ENCODE measurements at places on chromosomes 12 and 14.

- no peak for DNase-seq
These were observed 201.3 kb upstream of the FOXN3 start for GRCh38 chr14:89618330-89618708.

DNA sequence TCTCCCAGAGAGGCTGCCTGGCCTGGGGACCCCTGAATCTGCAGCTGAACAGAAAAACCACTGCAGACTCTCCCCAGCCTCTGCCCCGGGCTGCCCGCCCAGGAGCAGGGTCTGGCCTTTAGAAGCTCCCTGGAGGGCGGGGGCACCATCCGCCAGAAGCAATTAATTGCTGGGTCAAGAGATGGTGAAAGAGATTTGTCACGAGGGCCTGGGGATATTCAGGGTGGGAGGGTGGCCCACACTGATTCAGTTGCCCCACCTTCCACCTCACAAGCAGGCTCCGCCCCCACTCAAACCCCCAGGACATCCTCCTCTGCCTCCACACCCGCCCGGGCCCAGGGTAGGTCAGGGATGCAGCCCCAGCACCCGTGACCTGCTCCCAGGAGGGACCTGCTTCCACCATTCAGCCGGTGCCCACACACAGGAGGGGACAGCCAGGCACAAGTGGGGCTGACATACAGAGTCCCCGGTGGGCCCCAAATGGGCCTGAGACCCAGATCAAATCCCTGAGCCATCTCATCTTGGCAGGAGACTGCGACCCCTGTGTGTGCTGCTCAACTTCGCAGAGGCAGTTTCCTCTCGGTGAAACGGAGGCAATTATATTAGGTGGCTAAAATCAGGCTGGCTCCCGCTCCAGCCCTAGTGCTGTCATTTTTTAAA lies 23.0 kb downstream of the NCOR2 start:
- DNase-seq = no peak

DNA sequence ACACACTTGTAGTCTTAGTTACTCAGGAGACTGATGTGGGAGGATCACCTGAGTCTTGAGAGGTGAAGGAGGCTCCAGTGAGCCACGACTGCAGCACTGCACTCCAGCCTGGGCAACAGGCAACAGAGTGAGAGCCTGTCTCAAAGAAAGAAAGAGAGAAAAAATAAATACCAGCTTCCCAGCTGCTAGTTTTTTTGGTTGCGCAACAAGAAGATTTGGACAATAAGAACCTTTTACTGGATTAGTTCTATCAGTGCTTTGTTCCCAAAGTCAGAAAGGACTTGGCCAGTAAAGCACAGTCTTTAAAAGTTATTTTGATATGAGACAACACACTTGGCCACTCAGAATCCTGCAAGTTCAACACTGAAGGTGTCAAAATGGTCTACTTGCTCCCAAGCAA lies 768.1 kb upstream of the LRFN5 start:
- DNase-seq = no peak

DNA sequence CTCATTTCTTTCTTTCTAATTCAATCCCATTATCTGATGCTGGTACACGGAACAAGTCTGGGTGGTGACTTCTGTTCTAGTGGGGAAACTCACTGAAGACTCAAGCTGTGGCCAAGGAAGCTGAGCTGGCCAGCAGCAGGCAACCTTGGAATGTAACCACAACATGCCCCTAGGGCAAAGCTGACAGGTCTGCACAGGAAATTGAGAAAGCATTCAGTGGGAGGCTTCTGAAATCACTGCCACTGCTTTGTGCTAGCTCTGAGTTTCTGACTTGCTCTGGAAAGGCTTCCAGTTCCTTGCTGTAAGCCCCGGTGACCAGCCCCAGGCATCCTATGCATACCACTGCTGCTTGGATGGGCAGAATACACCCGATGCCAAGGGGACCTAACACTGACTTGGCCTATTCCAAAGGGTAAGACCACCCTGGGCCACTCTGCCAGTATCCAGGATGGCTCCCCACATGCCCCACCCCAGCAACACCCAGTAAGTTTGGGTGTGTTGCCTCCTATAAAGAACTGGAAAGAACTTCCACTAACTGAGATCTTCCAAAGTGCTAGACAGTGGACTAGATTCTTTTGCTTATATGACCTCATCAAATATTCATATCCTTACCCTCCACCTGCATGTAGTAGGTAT lies 84.5 kb upstream of the CDKN3 start:
- DNase-seq = no peak

DNA sequence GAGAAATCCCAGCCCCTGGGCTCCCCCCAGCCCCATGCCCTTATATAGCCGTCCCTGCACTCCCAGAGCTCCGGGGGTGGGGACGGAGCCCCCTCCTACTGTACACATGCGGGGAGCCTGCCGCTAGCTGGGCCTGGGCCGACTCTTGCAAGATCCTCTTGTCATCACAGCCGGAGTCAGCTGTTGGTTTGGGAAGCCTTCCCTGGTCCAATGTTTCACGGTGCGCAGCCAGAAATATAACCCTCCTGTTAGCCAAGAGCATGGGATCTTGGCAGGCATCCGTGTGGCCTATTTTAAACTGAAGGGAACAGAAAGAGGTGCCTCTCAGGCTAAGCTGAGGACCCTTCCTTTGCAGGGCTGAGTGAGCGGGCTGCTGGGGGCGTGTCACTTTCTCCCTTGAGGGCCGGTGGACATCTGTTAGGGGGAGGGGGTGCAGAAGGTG lies 175.3 kb downstream of the TSPAN9 start:
- DNase-seq = no peak

GRCh38 chr14:93511001-93511400 lies 80.3 kb downstream of the UNC79 start:
- no peak for DNase-seq

DNA sequence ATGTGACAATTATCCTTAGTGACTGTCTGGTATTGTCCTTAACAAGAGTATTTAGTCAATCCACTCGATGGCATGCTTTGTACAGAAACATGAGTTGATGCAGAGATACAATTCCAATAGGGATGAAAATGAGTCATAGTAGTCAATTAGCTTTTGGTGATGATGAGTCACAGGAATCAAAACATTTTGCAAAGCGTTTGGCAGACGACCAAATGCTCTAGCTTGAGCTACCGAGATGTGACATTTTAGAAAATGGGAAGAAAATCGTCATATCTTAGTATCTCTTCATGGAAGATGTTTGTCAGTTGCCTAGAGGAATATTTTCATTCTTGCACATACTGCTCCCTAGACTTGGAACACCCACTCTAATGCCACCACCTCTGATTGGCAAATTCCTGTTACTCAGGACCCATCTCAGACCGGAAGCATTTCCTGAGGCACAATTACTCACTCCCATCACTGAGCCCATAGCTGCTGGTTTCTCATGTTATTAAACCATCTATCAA lies 95.0 kb downstream of the LMNTD1 start:
- no peak for DNase-seq

GRCh38 chr12:65821336-65821735 lies 2.9 kb upstream of the HMGA2 start:
- no peak for DNase-seq

DNA sequence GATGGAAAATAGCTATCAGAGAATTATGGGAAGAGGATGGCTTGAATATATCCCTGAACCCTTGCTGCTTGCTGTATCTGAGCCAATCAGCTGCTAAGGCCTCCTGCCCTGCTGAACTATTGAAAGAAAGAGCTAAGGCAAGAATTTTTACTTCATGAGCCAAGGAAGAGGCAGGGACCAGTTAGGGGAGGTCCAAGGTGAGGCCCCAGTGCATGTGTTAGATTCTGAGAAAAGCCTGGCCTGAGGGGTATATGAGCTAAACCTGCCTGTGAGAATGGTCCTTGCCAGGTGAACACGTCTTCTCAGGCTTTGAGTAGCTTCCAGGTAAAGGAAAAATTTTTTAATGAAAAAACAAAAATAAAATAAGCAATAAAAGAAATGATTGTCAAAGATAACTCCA lies 218.0 kb downstream of the SYT1 start:
- no peak for DNase-seq

DNA sequence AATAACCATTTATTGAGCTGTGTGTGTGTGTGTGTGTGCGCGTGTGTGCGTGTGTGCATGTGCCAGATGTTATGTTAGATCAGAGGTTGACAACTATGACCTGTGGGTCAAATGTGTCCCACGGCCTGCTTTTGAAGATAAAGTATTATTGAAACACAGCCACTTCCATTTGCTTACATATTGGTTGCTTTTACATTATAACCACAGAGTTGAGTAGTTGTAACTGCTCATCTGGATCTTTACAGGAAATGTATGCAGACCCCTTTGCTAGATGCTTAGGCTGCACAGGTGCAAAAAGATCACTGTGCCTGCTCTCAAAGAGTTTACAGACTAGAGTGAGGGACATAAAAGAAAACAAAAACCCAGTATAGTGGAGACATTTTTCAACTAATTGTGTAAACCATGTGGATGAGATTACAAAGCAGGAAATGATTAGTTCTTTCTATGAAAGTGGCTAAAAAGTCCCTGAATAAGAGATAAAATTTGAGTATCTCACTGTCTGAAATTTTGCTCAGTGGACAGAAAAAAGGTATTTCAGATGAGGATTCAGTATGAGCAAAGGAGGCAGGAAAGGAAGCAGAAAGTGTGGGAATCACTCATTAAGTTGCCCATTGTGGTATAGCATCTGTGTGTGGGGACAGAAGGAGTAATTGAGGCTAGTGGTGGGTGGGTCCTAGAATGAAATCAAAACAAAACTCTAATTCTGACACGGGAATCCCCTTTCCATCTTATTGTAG lies 188.4 kb downstream of the PAH start:
- no peak for DNase-seq

DNA sequence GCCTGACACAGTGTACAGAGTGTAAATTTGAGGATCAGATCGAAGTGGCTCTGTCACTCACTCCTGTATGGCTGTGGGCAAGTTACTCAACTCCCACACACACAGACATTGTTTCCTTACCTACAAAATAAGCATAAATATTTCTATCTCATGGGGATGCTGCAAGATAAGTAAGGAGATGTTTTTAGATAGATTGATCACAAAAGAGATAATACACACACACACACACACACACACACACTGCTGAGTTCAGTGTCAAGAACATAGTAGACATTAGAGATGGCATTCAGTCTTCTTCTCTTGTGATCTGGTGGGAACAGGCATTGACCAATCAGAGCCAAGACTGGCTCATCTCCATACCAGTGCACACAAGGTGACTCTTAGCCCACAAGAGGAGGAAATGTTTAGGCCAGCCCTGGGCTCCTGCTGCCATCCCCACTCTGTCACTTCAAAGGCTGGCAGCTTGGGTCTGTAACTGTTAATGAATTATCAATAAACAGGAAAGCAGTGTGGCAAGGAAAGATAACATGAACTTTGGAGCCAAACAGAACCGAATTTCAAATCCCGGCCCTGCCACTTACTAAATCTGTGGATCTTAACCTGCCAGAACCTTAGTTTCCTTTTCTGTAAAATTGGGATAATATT lies 3.4 kb upstream of the RNASE8 start:
- no peak for DNase-seq

DNA sequence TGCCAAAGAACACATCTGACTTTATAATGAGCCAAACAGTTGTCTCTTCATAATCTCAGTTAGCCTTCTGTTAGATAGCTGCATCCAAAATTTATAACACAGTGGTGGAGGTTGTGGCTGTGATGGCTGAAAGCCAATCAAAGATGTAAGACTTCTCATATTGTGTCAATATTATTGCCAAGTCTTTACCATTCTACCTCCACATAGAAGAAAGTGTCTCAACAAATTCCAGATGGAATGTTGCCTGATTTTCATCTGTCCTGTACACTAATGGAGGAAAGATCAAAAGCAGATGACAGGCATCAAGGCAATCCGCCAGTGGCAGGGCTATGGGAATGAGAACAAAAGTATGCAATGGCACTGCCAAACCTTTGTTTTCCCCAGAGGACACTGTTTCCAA lies 813.1 kb upstream of the NOVA1 start:
- no peak for DNase-seq

- no peak for DNase-seq
These were observed 32.6 kb downstream of the JDP2 start for GRCh38 chr14:75460394-75460793.

- DNase-seq = no peak
These were observed 76.5 kb downstream of the EP400 start for GRCh38 chr12:132026061-132026795.

DNA sequence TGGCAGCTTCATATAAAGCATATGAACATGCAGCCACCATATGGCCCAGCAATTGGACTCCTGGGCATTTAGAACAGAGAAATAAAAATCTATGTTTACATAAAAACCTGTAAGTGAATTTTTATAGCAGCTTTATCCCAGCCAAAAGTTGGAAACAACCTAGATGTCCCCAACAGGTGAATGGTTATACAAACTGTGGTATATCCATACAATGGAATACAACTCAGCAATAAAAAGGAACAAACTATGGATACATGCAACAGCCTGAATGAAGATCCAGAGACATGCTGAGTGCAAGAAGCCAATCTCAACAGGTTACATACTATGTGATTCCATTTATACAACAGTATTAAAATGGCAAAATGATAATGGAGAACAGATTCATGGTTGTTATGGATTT lies 3.7 kb downstream of the TMTC1 start:
- no peak for DNase-seq

GRCh38 chr14:73945159-73945670 lies 4.7 kb downstream of the FAM161B start:
- no peak for DNase-seq

DNA sequence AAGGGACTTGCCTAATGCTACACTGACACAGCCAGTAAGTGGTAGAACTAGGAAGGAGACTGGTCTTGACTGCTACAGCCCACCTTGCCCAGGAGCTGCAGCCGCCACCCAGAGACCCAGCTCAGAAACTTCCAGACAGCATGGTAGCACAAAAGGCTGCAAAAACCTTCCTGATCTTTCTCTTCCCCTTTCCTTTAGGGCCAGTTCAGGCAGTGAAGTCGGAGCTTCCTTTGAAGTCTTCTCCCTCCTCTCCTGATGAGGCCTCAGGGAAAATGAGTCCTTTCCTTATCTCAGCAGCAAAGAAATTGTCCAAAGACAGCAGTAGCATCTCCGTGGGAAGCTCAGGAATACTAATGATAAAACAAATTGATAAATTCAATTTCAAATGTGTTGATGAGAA lies 21.0 kb upstream of the CHST11 start:
- no peak for DNase-seq

DNA sequence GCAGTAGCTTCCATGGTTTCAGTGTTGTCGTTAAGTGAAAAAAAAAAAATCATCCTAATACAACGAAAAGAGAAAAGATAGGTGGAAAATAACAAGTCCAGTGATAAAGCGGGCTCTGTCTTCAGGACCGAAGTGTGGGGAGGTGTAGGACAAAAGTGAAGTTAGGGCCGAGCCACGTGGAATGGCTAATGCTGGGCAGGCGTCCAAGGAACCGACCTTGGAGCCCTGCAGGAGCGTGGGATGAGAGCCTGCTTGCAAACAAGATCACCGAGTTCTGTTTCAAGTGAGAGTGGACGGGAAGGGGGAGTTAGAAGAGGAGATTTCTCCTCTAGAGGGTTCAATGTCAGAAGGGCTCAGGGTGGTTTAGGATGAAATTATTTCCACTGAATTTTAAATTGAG lies 22.2 kb downstream of the A2ML1 start:
- no peak for DNase-seq

GRCh38 chr14:53517270-53517960 lies 364.3 kb upstream of the DDHD1 start:
- no peak for DNase-seq
